ENCODE measurements at places on chromosomes 1 and 21.

GRCh38 chr1:13818926-13819325, 118.9 kb downstream of the PRDM2 start:
- no peak for DNase-seq

GRCh38 chr1:43048601-43049011, 89.9 kb upstream of the SLC2A1 start:
- no peak for DNase-seq

DNA sequence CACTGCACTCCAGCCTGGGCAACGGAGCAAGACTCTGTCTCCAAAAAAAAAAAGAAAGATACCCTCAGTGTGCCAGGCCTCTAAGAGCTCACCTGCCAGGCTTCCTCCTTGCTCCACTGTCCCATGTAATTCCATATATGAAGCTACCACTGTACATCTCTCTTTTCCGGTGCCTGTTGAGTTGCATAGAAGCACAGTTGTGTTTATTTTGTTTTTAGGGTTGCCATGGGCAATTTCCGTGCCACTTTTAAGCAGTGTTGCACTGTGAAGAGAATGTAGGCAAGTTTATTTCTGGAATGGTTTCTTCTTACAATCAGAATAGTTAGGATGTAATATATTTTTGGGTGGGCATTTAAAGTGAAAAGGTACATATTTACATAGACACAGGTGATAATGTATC, 23.3 kb downstream of the MR1 start:
- DNase-seq: no peak

GRCh38 chr21:38645282-38645681, 147.0 kb upstream of the ERG start:
- no peak for DNase-seq

- DNase-seq: no peak
Measured at GRCh38 chr1:223258751-223259198, 105.2 kb downstream of the SUSD4 start.

DNA sequence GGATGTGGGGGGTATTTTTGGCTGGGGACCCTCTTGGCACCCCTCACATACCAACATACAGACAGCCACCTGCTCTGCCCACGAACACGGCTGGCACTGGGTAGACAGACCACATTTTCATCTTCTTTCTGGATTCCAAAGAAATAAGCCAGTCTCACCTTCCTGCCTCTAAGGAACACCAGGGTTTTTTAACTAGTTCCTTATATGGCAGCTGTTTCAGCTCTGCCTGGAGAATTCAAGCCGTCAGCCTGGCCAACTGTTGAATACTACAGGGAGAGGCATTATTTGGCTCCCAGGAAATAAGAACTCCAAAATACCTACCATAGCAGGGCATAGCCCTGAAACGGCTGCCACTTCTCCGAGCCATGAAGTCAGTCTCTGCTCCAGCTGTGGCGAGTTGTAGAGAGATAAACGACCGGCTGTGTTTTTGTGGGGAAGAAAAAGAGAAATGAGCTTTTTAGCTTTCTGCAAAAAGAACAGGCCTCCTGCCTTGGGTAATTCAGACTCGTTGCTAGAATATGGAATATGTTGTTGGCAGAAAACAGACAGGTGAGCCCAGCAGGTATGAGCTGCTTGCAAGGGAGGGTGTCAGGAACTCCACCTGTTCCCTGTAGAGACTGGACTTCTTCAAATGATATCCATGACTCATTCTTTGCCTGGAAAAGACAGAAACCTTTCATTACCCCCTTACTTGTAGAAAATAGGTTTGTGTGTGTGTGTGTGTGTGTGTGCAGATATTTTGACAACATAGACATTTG, 51.8 kb downstream of the MT1HL1 start:
- DNase-seq: no peak

GRCh38 chr1:228378873-228379460, 27.7 kb downstream of the TRIM11 start:
- no peak for DNase-seq

GRCh38 chr21:43902441-43902840, 37.4 kb downstream of the AGPAT3 start:
- no peak for DNase-seq

DNA sequence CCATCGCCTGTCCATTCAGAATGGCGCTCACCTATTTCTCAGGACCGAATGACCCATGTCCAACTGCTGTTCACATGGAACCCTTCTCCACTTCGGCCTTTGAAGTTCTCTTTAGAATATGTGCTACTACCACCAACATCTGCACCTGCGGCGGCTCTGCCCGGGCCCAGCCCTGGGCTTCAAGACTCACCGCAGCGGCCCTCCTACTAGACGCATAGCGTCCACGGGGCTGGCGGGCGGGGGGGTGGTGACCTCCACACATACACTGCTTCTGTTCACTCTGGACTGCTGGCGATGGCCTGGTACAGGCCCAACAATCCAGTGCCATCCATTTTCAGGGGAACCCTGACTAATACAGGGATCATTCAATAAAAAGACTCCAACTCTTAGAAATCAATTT, 394.2 kb downstream of the VAV3 start:
- DNase-seq: no peak

GRCh38 chr1:248686815-248687214, 15.8 kb downstream of the OR14I1 start:
- DNase-seq: no peak

DNA sequence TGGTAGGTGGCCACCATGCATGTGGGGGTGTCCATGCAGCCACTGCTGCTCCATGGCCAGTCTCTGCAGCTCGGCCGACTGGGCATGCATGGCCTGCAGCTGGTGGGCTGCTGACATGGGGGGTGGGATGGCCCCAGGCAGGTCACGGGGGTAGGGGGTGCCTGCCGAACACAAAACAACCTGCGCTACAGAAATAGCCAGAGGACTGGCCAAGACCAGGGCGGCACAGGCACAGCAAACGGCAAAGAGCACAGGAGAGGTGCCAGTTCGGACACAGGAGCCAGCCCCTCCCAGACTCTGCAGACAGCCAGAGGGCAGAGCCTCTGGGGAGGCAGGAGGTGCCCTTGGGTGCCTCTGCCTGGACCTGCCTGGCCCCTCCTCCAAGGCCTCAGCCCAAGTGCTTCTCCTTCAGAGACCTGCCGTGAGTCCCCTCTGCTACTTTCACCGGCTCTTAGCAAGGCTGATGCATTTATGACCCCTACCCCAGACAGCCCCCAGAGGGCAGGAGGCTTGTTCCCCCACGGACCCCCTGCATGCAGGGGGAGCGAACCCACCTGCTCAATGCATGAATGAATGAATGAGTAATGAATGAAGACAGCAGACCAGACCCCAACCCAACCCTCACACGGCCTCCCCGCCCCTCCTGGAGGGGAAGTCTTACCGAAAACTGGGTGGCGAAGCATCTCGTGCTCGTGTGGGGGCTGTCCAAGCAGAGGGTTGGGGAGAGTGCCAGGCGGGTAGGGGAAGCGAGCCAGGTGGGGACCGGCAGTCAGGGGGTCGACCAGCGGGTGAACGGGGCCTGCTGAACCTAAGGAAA, 37.7 kb downstream of the SLC45A1 start:
- no peak for DNase-seq

DNA sequence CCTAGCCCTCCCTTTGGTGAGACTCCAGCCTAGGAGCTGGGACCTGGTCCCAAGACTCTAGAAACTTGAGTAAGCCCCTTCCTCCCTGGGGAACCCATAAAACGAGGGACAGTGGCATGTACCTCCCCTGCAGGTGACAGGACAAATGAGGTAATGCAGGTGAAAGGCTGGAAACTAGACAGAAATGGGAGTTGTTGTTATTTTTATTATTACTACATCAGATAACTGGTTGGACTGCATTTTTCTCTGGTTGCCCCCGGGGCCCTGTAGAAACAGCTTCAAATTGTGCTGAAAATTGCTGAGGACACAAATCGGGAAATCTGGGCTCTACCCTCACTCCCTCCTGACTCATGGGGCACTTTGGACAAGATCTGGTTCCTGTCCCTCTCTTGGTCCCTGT, 132.3 kb upstream of the WNT4 start:
- DNase-seq: no peak

DNA sequence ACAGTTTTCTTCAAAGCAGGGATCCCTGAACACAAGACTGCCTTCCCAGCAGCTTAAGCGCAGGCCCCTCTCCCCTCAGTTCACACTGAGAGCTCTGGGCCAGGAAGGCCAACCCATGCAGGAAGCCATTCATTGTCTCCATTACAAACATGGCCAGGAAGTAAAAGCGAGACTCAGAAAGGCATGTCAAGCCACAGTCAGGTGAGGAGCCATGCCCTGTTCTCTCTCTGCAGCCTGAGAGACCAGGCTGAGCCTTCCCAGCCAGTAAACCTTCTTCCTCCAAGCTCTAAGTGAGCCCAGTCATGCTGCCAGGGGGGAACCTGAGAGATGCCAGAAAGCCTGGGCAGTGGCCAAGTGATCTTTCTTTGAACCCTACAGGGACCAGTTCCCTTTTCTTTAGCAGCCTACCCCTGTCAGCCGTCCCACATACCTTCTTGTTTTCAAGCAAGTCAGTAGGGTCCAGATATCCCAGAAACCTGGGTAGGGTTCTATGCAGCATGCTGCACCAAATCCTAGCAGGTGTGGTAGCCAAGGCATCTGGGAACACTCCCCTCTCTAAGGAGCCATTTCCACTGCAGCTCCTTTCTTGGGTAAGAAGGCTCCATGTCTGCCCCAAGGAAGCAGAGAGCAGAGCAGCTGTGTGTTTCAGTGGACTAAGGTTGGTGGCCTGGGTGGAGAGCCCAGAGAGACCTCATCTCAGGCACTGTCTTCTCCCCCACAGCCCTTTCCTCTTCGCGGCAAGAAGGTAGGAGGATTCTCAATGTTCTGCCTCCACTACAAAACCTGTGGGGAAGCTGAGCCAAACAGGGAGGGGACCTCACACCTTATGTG, 977 bp downstream of the TRAF3IP3 start:
- no peak for DNase-seq

- DNase-seq: no peak
Measured at GRCh38 chr1:214709241-214709640, 106.2 kb downstream of the CENPF start.

DNA sequence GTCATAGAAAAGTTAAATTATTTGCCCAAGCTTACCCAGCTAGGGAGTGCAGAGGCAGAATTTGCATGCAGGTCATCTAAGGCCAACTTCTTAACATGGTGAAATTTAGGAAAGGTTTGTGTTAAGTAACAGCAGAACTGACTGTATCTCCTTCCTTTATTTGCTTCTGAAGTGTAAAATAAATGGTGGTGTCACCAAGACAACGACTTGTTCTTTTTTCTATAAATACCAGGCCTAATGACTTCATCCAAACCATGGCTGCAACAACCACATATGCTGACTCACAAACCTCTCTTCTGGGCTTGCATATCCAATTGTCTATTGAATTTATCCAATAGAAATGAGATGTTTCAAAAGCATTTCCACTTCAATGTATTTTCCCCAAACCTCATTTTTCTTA, 19.1 kb downstream of the COL24A1 start:
- no peak for DNase-seq

GRCh38 chr1:226523646-226524406, 24.7 kb upstream of the STUM start:
- DNase-seq: no peak

- no peak for DNase-seq
Measured at GRCh38 chr1:9316080-9316444, 23.4 kb downstream of the SPSB1 start.

- DNase-seq: peak; percentile 36
Measured at GRCh38 chr1:41891199-41891896, 27.4 kb downstream of the HIVEP3 start.

DNA sequence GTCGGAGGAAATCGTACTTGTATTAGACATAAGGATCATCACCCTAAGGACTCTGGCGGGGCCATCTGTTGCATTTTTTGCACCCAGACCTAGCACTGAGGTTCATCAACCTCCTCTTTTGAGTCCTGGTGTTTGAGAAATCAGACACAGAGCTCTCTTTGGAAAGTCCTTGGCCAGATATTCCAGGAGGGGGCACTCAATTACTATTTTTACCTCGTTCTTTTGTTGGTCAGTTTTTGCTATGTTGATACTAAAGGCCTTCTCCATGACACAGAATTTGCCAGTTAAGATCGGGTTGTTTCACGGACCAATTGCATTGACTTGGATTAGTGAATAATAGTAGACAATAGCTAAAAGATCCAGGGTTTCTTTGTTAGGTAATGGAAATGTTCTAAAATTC, 711.2 kb downstream of the KCNT2 start:
- no peak for DNase-seq

DNA sequence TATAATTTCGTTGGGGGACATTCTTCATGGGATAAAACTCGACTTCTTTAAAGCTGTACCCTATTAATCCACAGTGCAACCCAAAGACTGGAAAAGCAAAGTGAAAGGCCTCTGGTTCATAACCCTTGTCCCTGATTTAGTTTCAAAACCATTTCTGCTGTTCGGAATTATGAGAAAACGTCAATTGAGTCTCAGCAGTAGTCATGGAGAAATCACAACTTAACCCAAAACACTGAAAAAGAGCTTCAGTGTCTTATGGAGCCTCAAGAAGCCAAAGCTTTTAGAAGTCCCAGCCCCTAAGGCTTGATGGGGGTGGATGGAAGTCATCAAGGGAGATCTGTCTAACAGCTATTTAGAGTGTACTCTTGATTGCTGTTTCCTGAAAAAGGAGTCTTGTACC, 73.5 kb upstream of the VCAM1 start:
- DNase-seq: no peak

- peak; percentile 63 for DNase-seq
Measured at GRCh38 chr1:108692724-108693655, 880 bp downstream of the PRPF38B start.

DNA sequence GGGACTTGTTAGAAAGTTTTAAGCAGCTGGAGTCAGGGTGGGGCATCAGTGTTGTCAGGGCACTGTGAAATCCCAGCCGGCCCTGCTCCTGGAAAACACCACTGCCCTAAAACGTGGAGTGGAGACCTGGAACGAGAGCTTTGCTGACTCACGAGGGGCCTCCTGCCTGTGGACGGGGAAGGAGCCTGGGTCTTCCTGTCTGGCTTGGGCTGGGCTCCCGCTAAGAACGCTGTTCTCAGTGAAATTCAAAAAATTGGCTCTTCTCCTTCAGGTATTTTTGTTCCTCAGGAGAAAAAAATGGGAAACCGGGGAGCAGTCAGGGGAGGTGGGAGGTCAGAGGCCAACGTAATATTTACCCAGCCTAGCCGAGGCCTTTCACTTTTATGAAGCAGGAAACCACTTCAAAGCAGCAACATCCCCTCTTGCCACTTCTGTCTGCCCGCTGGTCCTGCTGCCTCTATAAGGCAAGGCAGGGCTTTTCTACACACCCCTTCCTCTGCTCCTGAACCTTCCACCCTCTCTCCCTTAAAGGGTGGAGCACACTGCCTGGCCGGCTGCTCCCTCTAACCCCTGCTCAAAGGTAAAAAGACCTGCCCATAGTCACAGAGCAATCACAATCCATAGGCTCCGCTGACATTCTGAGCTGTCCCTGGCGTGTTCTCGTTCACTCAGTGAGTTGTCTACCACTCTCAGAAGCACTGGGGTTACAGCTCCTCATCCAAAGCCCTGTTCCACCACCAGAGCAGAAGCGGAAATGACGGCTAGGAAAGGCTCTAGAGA, 8.0 kb downstream of the PLXNA2 start:
- DNase-seq: no peak

GRCh38 chr1:185376288-185376687, 59.2 kb upstream of the IVNS1ABP start:
- DNase-seq: no peak

DNA sequence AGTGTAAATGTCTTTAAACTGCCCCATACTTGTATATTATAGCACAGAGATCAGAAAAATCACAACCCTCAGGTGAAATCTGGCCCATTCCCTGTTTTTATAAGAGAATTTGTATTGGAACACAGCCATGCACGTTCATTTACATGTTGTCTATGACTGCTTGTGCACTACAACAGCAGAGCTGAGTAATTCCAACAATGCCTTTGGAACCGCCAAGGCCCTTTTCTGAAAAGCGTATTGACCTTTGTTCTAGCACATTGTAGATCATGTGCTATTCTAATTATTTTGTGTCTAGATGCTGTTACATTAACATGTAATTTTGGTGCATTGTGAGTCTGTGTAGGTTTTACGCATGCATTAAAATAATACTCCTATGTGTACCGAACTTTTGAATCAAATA, 339.6 kb downstream of the CHRM3 start:
- DNase-seq: no peak
